Cardiac muscle cell (in vitro differentiated cells and primary cell): ENCODE measurements at places on chromosomes 13 and 19. TPM values are rescaled to one million over a fixed set of nuclear protein-coding genes. Genes with fewer than 3 reads are reported as not detected.

The RASGRP4 gene
- total RNA-seq, result 0.80 TPM in 1 of 2 replicates, not detected in the other

The ZNF534 gene
- total RNA-seq, result 1.5 and 2.6 TPM in 2 replicates

The ZNF506 gene
- total RNA-seq, result 49.9 and 55.0 TPM in 2 replicates

The ACP4 gene
- total RNA-seq, result not detected in 2 replicates

The CEACAM19 gene
- 3.8 and 8.4 TPM in 2 replicates for total RNA-seq

The ZNF555 gene
- 8.7 and 9.5 TPM in 2 replicates for total RNA-seq

The CATSPERD gene
- 0.11 TPM in 1 of 2 replicates, not detected in the other for total RNA-seq

The RDH8 gene
- total RNA-seq, result not detected in 2 replicates

The HRC gene
- total RNA-seq, result 255 and 389 TPM in 2 replicates

The MEF2B gene
- 0.18 TPM in 1 of 2 replicates, not detected in the other for total RNA-seq

The ZNF761 gene
- 9.4 and 11.3 TPM in 2 replicates for total RNA-seq

The SKA3 gene
- total RNA-seq, result 4.1 and 7.8 TPM in 2 replicates

GRCh38 chr13:74217811-74218210 lies 83.6 kb upstream of the KLF12 start:
- H3K27me3 ChIP-seq, result no peaks in the 10 kb centered on the region
- H3K27ac ChIP-seq, result no peak overlapping the region
- H3K4me1 ChIP-seq, result no peaks in the 10 kb centered on the region
- no peaks in the 10 kb centered on the region for H3K36me3 ChIP-seq

- H3K27ac ChIP-seq, result no peak overlapping the region
- H3K4me1 ChIP-seq, result no peaks in the 10 kb centered on the region
- H3K36me3 ChIP-seq, result no peaks in the 10 kb centered on the region
- DNase-seq, result no peak
Measured at GRCh38 chr19:41136636-41137455, 22.6 kb downstream of the CYP2F1 start.

GRCh38 chr19:7363225-7363624 lies 14.5 kb downstream of the ARHGEF18 start:
- H3K27me3 ChIP-seq, result peaks cover 4% of the 10 kb centered on the region
- no peaks in the 10 kb centered on the region for H3K36me3 ChIP-seq
- H3K4me1 ChIP-seq, result no peaks in the 10 kb centered on the region

GRCh38 chr19:54696117-54696548 lies 28.1 kb upstream of the KIR3DL3 start:
- H3K27me3 ChIP-seq, result no peaks in the 10 kb centered on the region
- DNase-seq, result no peak
- H3K4me3 ChIP-seq, result no peak overlapping the region
- H3K4me1 ChIP-seq, result no peaks in the 10 kb centered on the region
- no peaks in the 10 kb centered on the region for H3K36me3 ChIP-seq

GRCh38 chr13:22017226-22017625 lies 346.4 kb downstream of the FGF9 start:
- H3K27ac ChIP-seq, result no peak overlapping the region
- no peaks in the 10 kb centered on the region for H3K36me3 ChIP-seq
- no peaks in the 10 kb centered on the region for H3K27me3 ChIP-seq
- no peak overlapping the region for H3K4me3 ChIP-seq
- no peak for DNase-seq

GRCh38 chr19:54107876-54108490 lies 5.3 kb downstream of the NDUFA3 start:
- no peak overlapping the region for H3K4me3 ChIP-seq
- no peak for DNase-seq
- no peaks in the 10 kb centered on the region for H3K4me1 ChIP-seq

- no peak overlapping the region for H3K27ac ChIP-seq
- H3K4me3 ChIP-seq, result no peak overlapping the region
- DNase-seq, result no peak
- no peaks in the 10 kb centered on the region for H3K27me3 ChIP-seq
Measured at GRCh38 chr13:53020764-53021335, 7.8 kb upstream of the OLFM4 start.

DNA sequence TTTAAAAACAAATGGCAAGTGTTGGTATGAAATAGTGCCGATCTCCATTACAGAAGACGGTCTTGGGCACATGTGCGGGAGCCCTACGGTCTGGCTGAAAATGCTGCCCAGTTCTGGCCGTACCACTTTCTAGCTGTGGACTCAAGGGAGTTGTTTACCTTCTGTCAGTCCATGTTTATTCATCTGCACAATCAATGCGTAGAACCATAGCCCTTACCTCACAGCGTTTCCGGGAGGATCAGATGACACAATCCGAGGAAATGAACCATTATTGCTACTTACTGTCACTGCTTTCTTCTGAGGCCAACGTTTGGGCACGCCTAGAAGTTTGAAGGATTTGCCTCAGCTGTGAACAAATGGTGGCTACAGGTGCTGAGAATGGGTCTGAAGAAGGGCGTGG lies 31.2 kb downstream of the GADD45B start:
- no peaks in the 10 kb centered on the region for H3K27me3 ChIP-seq
- no peak overlapping the region for H3K27ac ChIP-seq
- no peaks in the 10 kb centered on the region for H3K36me3 ChIP-seq
- no peak overlapping the region for H3K4me3 ChIP-seq

- no peak overlapping the region for H3K27ac ChIP-seq
- DNase-seq, result peak; percentile 1
- no peak overlapping the region for H3K4me3 ChIP-seq
- H3K27me3 ChIP-seq, result no peaks in the 10 kb centered on the region
Measured at GRCh38 chr19:54684527-54684926, 21.7 kb downstream of the LILRB4 start.

DNA sequence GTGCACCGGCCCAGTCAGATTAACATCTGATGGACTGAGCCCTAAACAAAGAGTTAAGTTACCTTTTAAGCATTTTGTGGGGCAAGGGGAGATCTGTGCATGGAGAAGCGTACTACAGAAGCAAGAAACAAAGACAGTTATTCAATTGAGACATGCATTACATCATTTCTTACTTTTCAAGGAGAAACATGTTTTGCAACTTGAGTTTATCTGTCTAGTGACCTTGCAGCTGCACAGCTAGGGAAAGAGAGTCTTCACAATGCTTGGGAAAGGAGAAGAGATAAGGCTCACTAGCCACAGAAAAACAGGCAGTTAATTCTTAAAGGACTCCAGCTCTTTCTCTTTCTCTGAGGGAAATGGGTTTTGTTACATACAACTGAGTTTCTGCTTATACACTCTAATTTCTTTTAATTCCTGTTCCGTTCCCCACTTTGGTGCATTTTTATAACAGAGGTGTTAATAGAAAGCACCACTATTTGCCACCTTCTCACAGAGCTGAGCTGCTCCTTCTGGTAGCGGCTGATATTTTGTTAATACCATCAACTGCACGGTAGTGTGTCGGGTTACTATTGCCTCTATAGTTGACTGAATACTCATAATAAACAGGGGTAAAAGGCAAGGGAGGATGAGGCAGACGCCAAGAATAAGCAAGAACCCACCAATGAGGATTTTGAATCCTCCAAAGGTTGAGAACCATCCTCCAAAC lies 55.9 kb downstream of the ZNF431 start:
- H3K27ac ChIP-seq, result no peak overlapping the region
- H3K36me3 ChIP-seq, result no peaks in the 10 kb centered on the region
- no peaks in the 10 kb centered on the region for H3K27me3 ChIP-seq
- H3K4me1 ChIP-seq, result peaks cover 4% of the 10 kb centered on the region
- H3K4me3 ChIP-seq, result no peak overlapping the region

- H3K4me3 ChIP-seq, result no peak overlapping the region
- no peak for DNase-seq
- H3K27ac ChIP-seq, result no peak overlapping the region
- no peaks in the 10 kb centered on the region for H3K4me1 ChIP-seq
Measured at GRCh38 chr19:47267350-47267759, 7.3 kb upstream of the INAFM1 start.

- no peak overlapping the region for H3K27ac ChIP-seq
- no peak for DNase-seq
- no peaks in the 10 kb centered on the region for H3K27me3 ChIP-seq
- H3K4me1 ChIP-seq, result no peaks in the 10 kb centered on the region
- H3K36me3 ChIP-seq, result no peaks in the 10 kb centered on the region
Measured at GRCh38 chr19:33280351-33280921, 21.9 kb downstream of the CEBPA start.

DNA sequence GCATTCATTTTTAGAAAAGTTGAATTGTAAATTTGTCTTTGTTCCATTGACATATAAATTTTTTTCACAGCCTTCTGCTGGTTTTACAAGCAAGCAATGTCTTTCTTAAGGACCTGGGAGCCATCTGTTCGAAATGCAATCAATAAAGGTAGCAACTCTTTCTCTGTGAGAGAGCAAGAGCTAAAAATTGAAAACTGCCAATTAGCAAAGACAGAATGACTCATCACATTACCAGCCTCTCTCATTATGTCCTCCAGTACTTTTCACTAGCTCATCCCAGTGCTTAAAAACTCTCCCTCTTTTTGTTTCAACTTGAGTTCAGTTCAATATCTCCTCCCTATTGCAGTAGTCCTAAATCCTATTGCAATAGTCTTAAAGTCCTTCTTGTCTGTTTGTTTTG lies 760.7 kb upstream of the SLITRK6 start:
- no peak overlapping the region for H3K4me3 ChIP-seq
- H3K27me3 ChIP-seq, result no peaks in the 10 kb centered on the region
- no peaks in the 10 kb centered on the region for H3K4me1 ChIP-seq
- no peaks in the 10 kb centered on the region for H3K36me3 ChIP-seq

GRCh38 chr13:49540552-49540951 lies 44.8 kb downstream of the PHF11 start:
- H3K27ac ChIP-seq, result no peak overlapping the region
- no peaks in the 10 kb centered on the region for H3K27me3 ChIP-seq
- DNase-seq, result no peak
- H3K4me1 ChIP-seq, result no peaks in the 10 kb centered on the region
- no peak overlapping the region for H3K4me3 ChIP-seq
- peaks cover 20% of the 10 kb centered on the region for H3K36me3 ChIP-seq

DNA sequence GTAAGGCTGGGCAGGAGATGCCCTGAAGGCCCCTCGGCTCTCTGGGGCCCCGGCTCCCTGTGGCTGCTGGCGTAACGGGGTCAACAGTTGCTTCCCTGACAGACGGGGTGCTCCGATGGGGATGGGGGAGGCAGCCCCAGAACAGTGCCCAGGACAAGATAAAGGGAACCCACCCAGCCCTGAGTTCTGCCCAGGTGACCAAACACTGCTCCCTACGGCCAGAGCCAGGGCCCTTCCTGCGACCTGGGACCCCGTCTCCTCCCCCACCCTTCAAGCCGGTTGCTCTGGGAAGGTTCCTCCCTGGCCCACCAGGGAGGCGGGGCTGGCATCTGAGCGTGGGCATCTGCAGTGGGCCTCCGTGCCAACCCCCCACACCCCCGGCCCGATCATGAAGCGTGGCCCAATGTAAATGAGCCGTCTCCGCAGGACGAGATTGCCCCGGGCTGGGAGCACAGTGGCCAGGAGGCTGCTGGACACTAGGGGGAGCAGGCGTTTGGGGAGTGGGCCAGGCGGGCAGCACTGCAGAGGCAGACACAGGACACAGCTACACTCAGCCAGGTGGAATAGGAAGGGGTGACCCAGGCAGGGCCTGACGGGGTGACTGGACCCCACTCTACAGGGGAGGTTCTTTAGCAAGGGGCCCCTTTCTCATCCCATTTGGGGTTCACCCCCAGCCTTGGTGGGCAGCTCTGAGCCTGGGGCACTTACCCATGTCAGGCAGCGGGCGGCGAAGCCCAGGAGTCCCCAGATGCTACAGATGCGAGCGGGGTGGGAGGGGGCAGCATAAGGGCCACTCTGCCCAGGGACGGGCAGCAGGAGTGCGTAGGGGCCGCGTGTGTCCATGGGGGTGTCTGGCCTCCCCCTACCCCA lies 1.2 kb upstream of the NKPD1 start:
- peak; percentile 80 for DNase-seq
- no peak overlapping the region for H3K27ac ChIP-seq
- no peaks in the 10 kb centered on the region for H3K27me3 ChIP-seq
- no peaks in the 10 kb centered on the region for H3K36me3 ChIP-seq
- no peaks in the 10 kb centered on the region for H3K4me1 ChIP-seq

DNA sequence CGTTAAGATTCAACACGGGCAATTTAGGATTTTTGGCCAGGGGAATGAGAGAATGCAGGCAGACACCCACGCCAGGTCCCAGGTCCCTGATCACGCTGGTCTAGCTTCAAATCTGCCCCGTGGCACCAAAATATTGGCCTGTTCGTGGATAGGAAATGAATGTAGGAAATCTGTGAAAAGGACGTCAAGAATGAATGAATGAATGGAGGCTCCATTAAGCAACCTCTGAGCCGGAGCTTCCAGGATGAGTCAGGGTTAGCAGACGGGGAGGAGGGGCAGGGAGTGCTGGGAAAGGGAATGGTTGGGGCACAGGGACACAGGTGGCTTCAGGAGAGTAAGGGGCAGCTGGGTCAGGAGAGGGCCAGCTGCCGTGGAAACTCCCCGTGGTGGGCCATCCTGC lies 4.2 kb downstream of the SULT2B1 start:
- H3K36me3 ChIP-seq, result no peaks in the 10 kb centered on the region
- H3K27ac ChIP-seq, result no peak overlapping the region
- no peak overlapping the region for H3K4me3 ChIP-seq
- H3K4me1 ChIP-seq, result peaks cover 6% of the 10 kb centered on the region

GRCh38 chr19:28880735-28881401 lies 332.1 kb downstream of the UQCRFS1 start:
- H3K4me1 ChIP-seq, result peaks cover 29% of the 10 kb centered on the region
- no peaks in the 10 kb centered on the region for H3K27me3 ChIP-seq
- H3K36me3 ChIP-seq, result no peaks in the 10 kb centered on the region
- no peak overlapping the region for H3K27ac ChIP-seq
- no peak for DNase-seq
- no peak overlapping the region for H3K4me3 ChIP-seq

GRCh38 chr19:41323023-41323422 lies 13.1 kb downstream of the CCDC97 start:
- peak overlapping the region; percentile 84 for H3K27ac ChIP-seq
- H3K27me3 ChIP-seq, result no peaks in the 10 kb centered on the region
- H3K36me3 ChIP-seq, result peaks cover 8% of the 10 kb centered on the region

DNA sequence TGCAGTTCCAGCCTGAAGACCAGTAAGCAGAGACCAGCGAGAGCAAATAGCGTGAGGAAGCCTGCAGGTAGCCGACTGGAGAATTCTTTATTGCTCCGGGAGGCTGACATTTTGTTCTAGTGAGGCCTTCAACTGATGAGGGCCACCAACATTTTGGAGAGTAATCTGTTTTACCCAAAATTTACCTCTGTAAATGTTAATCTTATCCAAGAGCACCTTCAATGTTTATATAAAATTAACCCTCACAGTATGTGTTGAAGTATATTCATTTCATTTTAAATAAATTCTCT lies 546.4 kb upstream of the SLITRK5 start:
- H3K36me3 ChIP-seq, result no peaks in the 10 kb centered on the region
- DNase-seq, result no peak
- no peak overlapping the region for H3K27ac ChIP-seq
- H3K27me3 ChIP-seq, result no peaks in the 10 kb centered on the region
- H3K4me1 ChIP-seq, result no peaks in the 10 kb centered on the region
